ENCODE measurements at places on chromosomes 3 and 15. TPM values are rescaled to one million over a fixed set of nuclear protein-coding genes. Genes with fewer than 3 reads are reported as not detected.

IL17RB gene
- total RNA-seq = not detected

MESP2 gene
- not detected for total RNA-seq

TNFSF10 gene
- 45.4 TPM for total RNA-seq

KPNA4 gene
- total RNA-seq = 45.9 TPM

SPATA12 gene
- not detected for total RNA-seq

RFX7 gene
- total RNA-seq = 33.4 TPM

NME9 gene
- total RNA-seq = 0.70 TPM

EPHB1 gene
- not detected for total RNA-seq

XCR1 gene
- not detected for total RNA-seq

ERC2 gene
- total RNA-seq = not detected

GOLGA6B gene
- total RNA-seq = not detected

FMN1 gene
- total RNA-seq = 32.2 TPM

ZNF660 gene
- 0.38 TPM for total RNA-seq

CLEC3B gene
- 0.59 TPM for total RNA-seq

RUBCN gene
- 52.9 TPM for total RNA-seq

BHLHE40 gene
- 383 TPM for total RNA-seq

NCEH1 gene
- total RNA-seq = 8.9 TPM

NLGN1 gene
- not detected for total RNA-seq

CCR5 gene
- total RNA-seq = 22.5 TPM

EFL1 gene
- 29.4 TPM for total RNA-seq

CDHR4 gene
- 0.29 TPM for total RNA-seq

ZBED2 gene
- 0.13 TPM for total RNA-seq

SNTN gene
- total RNA-seq = not detected

LRRK1 gene
- total RNA-seq = 0.60 TPM

PROK2 gene
- total RNA-seq = not detected

GRIP2 gene
- total RNA-seq = not detected

CFAP20DC gene
- total RNA-seq = 0.24 TPM

DISP2 gene
- total RNA-seq = not detected

SLC35G2 gene
- not detected for total RNA-seq
